ENCODE measurements at places on chromosomes 1 and 21.
A peak's percentile ranks its signal among the peaks of the same experiment; 100 is the strongest.

- DNase-seq = no peak
Observed at GRCh38 chr1:192763756-192764155, 45.1 kb upstream of the RGS2 start.

- peak; percentile 84 for DNase-seq
Observed at GRCh38 chr21:14545906-14546480, at the start of gene SAMSN1. Gene SAMSN1, minus strand, starts transcription at chr21:14546315. Its CDS starts 54 bp downstream, at chr21:14546261.

- no peak for DNase-seq
Observed at GRCh38 chr1:219171192-219171935, 2.3 kb upstream of the LYPLAL1 start.

- no peak for DNase-seq
Observed at GRCh38 chr1:18072066-18072465, 35.5 kb upstream of the IGSF21 start.

DNA sequence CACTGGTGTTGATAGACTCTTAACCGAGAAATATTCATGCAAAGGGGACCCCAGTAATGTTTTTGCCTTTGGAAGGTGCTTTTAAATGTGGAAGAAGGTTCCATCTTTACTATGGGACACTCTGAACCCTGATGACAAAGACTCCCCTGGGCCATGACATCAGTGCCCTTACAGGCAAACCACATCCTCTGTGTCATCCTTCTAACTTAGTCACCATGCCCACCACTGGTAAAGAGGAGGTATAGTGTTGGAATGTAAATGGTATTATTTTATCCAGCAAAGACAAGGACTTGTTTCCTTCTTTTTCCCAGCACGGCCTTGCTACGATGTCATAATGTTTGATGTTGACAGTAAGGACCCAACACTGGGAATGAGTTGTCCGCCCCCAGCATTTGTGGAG, 12.6 kb downstream of the METTL13 start:
- no peak for DNase-seq

- DNase-seq = no peak
Observed at GRCh38 chr1:62981434-62981833, 197.5 kb downstream of the ATG4C start.

- DNase-seq = no peak
Observed at GRCh38 chr1:47183308-47184089, 6.3 kb downstream of the PDZK1IP1 start.

- DNase-seq = no peak
Observed at GRCh38 chr21:33270986-33271385, 4.8 kb downstream of the IL10RB start.

GRCh38 chr1:176691251-176692228, 228.6 kb downstream of the PAPPA2 start:
- DNase-seq = peak; percentile 2

DNA sequence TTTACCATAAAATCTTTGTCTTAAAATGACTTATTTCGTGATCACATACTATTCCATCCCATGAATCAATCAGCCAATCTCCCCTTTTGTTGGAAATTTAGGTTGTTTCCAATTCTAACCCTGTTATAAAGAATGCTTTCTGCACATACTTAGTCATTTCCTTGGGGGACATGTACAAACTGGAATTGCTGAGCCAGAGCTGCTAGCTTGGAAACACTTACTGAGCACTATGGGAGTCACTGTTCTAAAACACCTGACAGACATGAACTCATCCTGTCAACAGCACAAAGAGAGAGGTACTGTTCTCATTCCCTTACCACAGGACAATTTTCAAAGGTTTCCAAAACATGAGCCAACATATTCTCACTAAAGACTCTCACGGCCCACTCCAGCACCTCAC, 32.1 kb downstream of the AK2 start:
- DNase-seq = no peak

GRCh38 chr1:153623101-153623500, 4.2 kb downstream of the S100A13 start:
- DNase-seq = no peak

- DNase-seq = no peak
Observed at GRCh38 chr1:114026797-114027196, 47.5 kb downstream of the OLFML3 start.

DNA sequence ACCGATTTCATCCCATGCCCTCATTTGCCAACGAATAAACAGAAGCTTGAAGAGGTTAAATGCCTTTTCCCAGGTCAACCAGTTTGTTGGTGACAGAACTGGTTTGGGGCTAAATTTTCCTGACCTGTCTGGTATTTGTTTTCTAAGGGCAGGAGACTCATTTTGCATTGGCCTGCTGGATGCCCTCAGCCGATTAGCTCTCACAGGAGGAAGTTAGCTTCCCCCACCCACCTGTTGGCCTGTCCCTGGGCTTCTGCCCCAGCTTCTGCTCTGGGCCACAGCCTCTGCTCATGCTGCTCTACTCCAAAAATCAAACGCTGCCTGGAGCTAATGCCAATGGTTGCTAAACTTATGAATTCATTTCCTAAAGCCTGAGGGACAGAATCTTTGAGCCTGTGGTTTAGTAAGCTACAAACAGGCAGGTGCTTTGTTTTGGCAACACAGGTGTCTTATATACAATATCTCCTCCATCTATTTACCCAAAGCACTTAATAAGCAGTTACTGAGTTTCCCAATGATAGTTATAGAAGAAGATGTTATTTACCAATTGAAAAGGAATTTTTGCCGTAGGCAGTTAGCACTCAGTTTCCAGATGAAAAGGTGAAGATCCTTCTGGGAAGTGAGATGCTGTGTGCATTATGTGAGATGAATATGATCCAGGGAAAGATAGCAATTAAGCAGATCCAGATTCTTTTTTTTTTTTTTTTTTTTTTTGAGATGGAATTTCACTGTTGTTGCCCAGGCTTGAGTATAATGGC, 82.3 kb downstream of the TM2D1 start:
- DNase-seq = no peak

- no peak for DNase-seq
Observed at GRCh38 chr21:30710499-30710898, 8.1 kb downstream of the KRTAP21-3 start.

GRCh38 chr1:165542647-165543046, 1.2 kb upstream of the LRRC52 start:
- no peak for DNase-seq

- DNase-seq = no peak
Observed at GRCh38 chr1:226722240-226722900, 16.7 kb downstream of the ITPKB start.

- DNase-seq = peak; percentile 24
Observed at GRCh38 chr1:180230791-180231505, 884 bp downstream of the LHX4 start.

DNA sequence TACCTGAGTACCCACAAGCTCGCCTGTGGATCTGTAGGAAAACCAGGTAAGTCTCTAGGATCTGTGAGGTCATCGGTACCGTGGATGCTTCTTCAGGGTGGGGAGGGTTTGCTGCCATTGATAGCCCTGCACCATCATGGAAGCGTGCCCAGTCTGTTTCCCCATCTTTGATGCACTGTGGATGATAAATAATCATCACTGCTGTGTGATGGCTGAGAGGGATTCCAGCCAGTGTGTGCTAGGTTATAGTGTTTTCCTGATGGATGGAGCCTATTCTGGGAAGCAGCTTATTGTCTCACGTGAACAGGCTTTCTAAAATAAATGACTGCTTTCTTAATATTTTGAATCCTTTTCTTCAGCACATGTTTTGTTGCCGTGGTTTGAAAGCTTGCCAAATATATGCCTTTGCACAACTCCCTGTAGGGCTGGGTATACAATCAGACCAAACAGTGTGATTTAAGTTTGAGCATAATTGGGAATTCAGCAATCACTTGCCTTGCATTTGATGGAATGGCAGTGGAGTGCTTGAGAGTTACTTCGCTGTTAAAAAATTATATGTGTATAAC, 113.8 kb downstream of the CAMTA1 start:
- no peak for DNase-seq

DNA sequence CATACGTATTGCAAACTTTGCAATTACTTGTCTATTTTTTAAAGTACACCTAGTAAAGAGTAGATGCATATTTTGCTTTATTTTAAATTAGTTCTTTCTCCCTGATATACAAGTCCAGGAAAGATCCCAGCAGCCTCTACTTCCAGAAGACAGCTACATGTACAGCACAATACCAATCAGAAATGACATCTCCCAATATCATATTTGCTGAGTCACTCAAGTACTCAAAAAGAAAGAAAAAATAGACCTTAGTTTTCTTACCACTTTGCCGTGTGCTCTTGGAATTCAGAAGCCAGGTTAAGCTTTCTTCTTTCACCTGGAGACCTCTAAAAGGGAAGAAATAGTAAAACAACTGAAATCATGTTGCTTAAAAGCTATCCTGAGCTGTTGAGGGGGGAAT, 412.6 kb upstream of the RUNX1 start:
- no peak for DNase-seq

DNA sequence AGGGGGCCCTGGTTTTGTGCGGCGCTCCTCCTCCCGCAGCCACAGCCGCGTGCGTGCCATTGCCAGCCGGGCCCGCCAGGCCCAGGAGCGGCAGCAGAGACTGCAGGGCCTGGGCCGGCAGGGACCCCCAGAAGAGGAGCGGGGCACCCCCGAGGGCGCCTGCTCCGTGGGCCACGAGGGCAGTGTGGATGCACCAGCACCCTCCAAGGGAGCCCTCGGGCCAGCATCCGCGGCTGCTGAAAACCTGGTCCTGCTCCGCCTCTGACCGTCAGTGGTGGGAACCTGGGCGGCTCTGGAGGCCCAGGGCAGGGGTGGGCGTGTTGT, 21.5 kb downstream of the PANK4 start:
- DNase-seq = no peak

- no peak for DNase-seq
Observed at GRCh38 chr1:179014123-179014522, 11.6 kb upstream of the FAM20B start.

- DNase-seq = no peak
Observed at GRCh38 chr21:24895885-24896734, 711.2 kb downstream of the MRPL39 start.

DNA sequence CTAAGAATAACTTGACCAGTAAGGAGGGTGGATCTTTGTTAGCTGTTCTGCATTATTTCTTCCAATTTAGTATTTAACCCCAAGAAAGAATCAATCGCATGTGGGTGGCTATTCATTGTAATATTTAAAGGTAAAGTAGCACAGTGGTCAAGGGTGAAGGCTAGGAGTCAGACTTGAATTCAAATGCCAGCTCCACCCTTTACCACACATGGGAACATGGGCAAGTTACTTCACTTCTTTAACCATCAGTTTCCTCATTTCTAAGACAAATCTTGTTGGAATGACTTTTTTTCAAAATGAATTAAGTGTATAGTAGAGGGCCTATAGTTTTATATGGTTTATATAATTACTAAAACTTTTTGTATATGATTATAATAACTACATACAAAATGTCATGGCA, 71.3 kb upstream of the S1PR1 start:
- DNase-seq = no peak

DNA sequence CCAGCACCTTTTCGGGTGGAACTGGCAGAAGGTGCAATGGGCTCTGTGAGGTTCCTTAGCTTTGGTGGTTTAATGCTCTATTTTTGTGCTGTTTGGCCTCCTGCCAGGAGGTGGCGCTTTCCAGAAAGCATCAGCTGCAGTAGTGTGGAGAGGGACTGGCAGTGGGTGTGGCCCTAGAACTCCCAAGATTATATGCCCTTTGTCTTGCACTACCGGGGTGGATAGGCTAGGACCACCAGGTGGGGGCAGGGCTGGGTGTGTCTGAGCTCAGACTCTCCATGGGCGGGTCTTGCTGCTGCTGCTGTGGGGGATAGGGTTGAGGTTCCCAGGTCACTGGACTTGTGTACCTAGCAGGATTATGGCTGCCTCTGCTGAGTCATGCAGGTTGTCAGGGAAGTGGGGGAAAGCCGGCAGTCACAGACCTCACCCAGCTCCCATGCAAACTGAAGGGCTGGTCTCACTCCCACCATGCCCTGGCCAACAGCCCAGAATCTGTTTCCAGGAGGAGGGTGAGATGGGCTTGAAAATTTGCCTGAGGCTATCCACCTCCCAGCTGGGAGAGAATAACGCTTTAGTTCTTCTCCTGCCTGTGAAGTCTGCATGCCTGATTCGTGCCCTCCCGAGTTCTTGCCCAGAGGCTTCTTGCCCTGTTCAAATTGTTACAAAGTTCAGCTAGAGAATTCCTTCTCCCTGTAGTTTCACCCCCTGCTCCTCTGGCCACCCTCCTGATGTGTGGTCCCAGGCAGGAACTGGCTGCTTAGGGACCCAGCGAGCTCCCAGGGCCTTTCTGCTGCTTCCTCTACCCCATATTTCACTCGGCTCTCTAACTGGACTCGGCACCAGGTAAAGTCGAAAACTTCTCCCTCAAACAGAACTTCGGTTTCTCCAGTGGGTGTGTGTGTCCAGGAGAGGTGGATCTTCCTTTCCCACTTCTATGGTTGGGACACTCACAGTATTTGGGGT, 76.5 kb upstream of the BTG3 start:
- peak; percentile 32 for DNase-seq

All from CD4-positive, CD25-positive, alpha-beta regulatory T cell (primary cell).